ENCODE measurements at places on chromosomes 2 and 18. TPM values are rescaled to one million over a fixed set of nuclear protein-coding genes. Genes with fewer than 3 reads are reported as not detected.

Gene TEX44
- polyA plus RNA-seq: not detected

GRCh38 chr2:230658877-230659652 is 53.6 kb upstream of the CAB39 start:
- no peak for DNase-seq

- no peak for DNase-seq
Observed at GRCh38 chr2:174122185-174122584, 126.1 kb downstream of the OLA1 start.

Gene SLC11A1
- polyA plus RNA-seq: 0.99 TPM

- no peak for DNase-seq
Observed at GRCh38 chr2:69589973-69590652, 53.4 kb downstream of the AAK1 start.

Gene PIK3C3
- polyA plus RNA-seq: 81.6 TPM

Gene EIF5B
- polyA plus RNA-seq: 72.0 TPM

GRCh38 chr2:86441392-86441881 is 266 bp downstream of the KDM3A start:
- no peak for DNase-seq

Gene CNTNAP5
- polyA plus RNA-seq: not detected

DNA sequence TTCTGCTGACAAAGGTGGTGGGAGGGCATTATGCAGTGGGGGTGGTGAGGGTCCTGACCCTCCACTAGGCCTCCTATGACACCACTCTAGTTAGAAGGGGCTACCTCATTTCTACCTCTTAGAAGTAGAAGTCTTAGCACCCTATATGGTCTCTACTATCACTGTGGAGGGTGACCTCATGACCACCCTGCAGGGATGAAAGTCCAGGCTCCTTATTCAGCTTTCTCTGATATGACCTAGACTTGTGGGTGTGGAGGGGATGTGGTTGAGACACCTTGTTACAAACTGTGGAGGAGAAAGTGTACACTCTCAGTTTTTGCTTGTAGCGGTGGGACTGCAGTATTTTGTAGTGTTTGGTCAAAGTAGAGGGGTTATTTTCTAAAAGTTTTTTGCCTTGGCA is 18.6 kb downstream of the TMEM182 start:
- no peak for DNase-seq

- DNase-seq: no peak
Observed at GRCh38 chr2:45067859-45068570, 58.8 kb upstream of the SIX2 start.

- no peak for DNase-seq
Observed at GRCh38 chr2:37870829-37871228, 54.3 kb upstream of the RMDN2 start.
